ENCODE measurements at places on chromosomes 3 and 15.

GRCh38 chr3:78917536-78917935, 850.3 kb downstream of the ROBO1 start:
- DNase-seq = peak; percentile 30

GRCh38 chr3:10743366-10744097, 72.5 kb upstream of the SLC6A11 start:
- DNase-seq = no peak

DNA sequence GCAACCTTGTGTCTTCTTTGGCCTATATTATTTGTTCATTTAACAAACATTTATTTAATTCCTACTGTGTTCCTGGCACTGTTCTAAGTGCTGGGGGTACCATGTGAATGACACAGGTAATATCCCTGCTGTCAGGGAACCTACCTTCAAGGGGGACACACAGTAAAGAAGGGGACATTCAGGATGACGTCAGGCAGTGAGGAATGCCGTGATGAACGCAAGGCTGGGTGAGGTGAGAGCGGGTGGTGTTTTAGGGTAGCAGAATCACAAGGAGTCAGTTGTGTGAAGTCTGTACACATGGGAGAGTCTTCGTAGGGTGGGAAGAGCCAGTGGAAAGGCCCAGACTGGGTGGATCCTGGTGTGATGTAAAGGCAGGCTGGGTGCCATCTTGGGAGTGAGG, 1.7 kb upstream of the FAM107A start:
- no peak for DNase-seq

- no peak for DNase-seq
Measured at GRCh38 chr3:37319784-37320183, 145.4 kb upstream of the LRRFIP2 start.

GRCh38 chr3:172254542-172254941, 193.7 kb downstream of the GHSR start:
- DNase-seq = no peak

GRCh38 chr15:59532770-59533379, 78.7 kb upstream of the GCNT3 start:
- DNase-seq = peak; percentile 79

GRCh38 chr3:14093831-14094230, 30.8 kb downstream of the CHCHD4 start:
- no peak for DNase-seq

- no peak for DNase-seq
Measured at GRCh38 chr3:77052733-77053670, 13.1 kb downstream of the ROBO2 start.

All from hematopoietic multipotent progenitor cell treated with erythropoietin and hydrocortisone succinate and interleukin-3 and kit ligand, for 4 days (in vitro differentiated cells).